Metanephros (tissue), 2 donors: ENCODE measurements at places on chromosomes 3 and 15. TPM values are rescaled to one million over a fixed set of nuclear protein-coding genes. Genes with fewer than 3 reads are reported as not detected.

The C3orf49 gene
- not detected for total RNA-seq

The FAM240A gene
- total RNA-seq = 0.23 TPM

The SNTN gene
- total RNA-seq = 0.12 TPM

The FANCD2OS gene
- not detected for total RNA-seq

The ECE2 gene
- not detected for total RNA-seq

The CDC25A gene
- 6.4 TPM for total RNA-seq

The NSMCE3 gene
- total RNA-seq = 10.1 TPM

The GOLGA6D gene
- total RNA-seq = not detected

The MKRN2OS gene
- total RNA-seq = 0.35 TPM

The ZNF592 gene
- total RNA-seq = 20.6 TPM

The FAH gene
- total RNA-seq = 23.3 TPM
